NCI-H1092 (cell line): ENCODE measurements at places on chromosomes 2 and 18.

DNA sequence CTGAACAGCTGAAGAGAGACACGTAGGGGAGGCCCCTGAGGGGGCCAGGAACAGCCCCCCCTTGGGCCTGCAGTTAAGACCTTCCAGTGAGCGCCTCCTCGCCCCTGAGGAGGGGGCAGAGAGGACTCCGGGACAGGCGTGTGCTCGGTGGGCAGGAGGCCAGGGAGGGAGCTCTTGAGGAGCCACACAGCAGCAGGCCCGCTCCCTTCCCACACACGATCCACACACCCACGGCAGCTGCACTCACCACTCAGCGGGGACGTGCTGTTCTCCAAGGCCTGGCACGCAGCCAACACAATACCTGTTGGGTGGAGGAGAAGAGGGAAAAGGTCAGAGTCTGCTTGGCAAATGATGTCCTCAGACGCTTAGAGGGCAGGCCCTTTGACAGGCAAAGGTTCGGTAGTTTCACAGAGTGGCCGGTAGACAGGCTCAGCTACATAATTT is 39.0 kb downstream of the TGFA start:
- peak; percentile 58 for DNase-seq

GRCh38 chr2:168466834-168467565 is 10.9 kb downstream of the CERS6 start:
- no peak for DNase-seq

DNA sequence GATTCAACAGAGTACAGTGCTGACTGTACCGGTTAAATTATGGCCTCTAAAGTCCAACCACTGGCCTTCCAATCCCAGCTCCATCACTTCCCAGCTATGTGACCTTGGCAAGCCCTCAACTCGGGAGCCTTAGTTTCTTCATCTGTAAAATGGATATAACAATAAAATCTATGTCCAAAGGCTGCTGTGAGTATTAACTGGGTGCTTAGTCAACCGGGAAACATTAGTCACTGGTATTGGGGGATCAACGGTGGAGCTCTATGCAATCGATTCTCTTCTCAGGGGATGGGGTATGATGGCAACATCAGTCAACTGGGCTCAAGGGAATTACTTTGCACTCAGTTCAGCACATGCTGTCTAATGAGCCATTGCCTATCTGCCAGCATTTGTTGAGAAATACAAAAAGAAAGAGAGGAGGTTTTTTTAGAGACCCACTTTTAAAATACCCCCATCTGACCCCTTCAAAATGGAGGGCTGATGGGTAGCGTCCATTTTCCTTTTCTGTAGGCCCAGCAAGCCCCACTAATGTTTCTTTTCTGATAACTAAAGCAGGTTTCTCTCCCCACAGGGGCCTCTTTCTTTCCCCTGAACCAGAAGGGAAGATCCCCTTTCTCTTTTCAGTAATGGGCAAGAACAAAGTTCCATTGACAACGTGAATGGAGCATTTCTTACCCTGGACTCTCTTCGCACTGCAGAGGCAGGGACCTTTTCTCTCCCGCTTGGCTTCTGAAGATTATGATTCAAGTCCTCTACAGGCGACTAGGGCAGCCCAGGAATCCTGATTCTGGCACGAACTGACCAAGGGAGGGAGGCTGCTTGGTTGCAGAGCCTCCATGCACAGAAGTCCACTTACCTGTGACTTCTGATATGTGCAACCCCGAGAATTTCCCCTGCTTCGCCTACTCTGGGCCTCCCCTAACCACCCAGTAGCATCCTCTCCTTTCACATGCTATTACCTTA is 8.7 kb upstream of the AGFG1 start:
- DNase-seq: no peak

GRCh38 chr18:10376731-10377130 is 77.7 kb upstream of the APCDD1 start:
- DNase-seq: peak; percentile 57

DNA sequence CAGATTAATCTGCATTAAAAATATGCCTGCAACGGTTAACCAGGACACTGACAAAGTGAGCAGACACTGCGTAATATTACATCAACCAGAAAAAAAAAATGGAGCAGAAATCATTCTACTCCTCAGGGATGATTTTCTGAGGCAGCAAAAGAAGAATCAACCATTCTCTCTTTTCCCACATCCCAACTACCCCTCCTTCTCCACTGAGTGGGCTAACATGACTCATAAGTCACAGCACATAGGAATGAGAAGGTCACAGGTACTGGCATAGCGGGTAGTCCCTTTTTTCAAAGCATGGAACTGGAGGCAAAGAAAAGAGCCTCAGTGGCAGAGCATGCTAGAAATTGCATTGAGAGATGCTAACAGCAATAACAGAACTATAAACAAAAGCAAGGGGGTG is 54.3 kb upstream of the TSPYL6 start:
- no peak for DNase-seq
